Kidney glomerular epithelial cell (primary cell): ENCODE measurements at places on chromosomes 16 and 17.

- no peak for DNase-seq
Measured at GRCh38 chr17:67836205-67836987, 11.1 kb downstream of the BPTF start.

- peak; percentile 45 for DNase-seq
Measured at GRCh38 chr17:66904760-66905624, 59.5 kb upstream of the CACNG4 start.

GRCh38 chr16:2719328-2720063 lies 528 bp downstream of the PRSS27 start:
- DNase-seq = no peak

GRCh38 chr17:55567240-55568214 lies 56.3 kb upstream of the SMIM36 start:
- no peak for DNase-seq

- DNase-seq = no peak
Measured at GRCh38 chr17:18028114-18028951, 10.6 kb downstream of the ATPAF2 start.

DNA sequence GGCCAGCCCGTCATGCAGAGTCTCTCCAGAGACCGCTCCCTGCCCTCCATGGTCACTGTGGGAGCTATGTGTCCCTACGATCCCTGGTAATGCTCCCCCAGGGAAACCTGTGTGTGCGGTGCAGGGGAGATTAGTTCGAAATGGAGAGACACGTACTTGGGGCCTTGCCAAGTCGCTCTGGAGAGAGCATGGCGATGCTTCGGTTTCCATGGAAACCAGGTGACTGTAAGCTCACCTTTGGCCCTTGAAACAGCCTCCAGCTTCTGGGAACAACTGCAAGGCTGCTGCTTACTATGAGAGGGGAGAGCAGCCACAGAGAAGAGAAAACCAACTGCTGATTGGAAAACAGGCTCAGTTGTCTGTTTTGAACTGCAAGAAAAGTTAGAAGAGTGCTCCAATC lies 879.7 kb upstream of the EEF2KMT start:
- DNase-seq = no peak

DNA sequence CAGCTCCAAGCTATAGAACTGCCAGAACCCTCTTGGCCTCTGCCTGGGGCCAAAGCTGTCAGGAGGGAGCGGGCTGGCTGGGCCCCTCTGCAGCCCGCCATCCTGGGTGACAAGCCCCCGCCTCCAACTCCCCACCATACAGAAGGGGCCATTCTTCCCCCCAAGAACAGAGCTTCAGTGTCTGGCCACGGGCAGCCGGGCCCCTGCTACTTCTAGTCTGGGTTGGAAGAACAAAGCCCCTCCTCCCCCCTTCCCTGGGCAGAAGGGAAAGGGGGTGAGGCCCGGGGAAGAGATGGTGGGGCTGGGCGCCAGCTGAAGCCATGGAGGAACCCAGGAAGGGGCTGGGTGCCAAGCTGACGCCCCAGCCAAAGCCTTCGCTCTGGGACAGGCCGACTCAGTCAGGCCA lies 9.0 kb downstream of the NAT9 start:
- DNase-seq = no peak

DNA sequence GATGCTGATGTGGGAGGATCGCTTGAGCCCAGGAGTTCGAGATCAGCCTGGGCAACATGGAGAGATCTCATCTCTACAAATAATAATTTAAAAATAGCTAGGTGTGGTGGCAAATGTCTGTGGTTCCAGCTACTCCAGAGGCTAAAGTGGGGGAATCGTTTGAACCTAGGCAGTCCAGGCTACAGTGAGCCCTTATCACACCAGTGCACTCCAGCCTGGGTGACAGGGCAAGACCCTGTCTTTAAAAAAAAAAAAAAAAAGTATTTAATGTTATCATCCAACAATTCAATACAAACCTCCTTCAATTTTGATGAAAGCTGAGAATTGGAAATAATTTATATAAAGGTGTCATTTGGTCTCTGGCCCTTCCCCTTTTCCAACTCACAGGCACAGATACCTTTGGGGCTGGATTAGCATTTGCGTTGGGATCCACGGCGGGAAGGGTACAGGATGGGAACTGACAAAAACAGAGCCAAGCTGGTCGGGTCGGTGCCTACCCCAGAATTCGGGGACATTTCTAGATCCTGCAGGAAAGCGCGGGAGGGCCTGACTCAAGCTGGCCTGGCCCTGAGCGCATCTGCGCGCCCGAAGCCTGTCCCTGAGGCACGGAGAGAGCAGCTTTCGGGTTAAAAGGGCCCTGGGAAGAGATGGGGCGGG lies 860 bp upstream of the DCAF7 start:
- DNase-seq = no peak
